Thoracic aorta (tissue), 2 donors: ENCODE measurements at places on chromosomes 12 and 14. TPM values are rescaled to one million over a fixed set of nuclear protein-coding genes. Genes with fewer than 3 reads are reported as not detected.

Gene SRRM4
- total RNA-seq = 0.21 TPM

DNA sequence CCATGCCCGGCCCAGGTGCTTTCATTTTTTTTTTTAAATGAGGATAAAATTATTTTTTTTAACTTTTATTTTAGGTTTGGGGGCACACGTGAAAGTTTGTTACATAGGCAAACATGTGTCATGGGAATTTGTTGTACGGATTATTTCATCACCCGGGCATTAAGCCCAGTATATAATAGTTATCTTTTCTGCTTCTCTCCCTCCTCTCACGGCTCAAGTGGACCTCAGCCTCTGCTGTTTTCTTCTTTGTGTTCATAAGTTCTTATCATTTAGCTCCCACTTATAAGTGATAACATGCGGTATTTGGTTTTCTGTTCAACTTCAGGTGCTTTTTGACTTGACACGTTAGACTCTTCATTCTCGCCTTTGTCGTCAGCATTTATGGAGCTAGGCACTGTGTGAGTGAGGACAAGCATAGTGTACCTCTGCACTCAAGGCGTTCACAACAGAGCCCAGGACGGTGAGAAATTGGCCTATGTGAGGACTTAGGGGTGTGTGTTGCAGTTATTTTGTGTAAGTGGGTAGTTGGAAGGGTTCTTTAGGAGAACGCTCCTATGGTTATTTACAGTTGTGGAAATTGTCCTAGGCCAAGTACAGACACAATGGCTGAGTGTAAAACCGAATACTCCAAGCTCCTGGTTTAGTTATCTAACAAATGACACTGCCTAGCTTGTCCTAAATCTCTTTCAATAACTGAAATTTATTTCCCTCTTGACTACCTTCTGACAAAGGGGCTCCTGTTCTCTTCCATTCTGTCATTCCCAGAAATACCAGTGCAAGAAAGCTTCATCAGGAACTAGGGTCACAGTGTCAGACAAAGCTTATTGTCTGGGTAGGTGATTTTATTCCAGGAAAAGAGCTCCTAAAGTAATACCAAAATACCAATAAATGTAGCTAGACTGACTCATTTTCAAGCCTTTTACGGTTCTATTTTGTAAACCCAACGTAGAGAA, 200.5 kb upstream of the PRICKLE1 start:
- no peak for DNase-seq

DNA sequence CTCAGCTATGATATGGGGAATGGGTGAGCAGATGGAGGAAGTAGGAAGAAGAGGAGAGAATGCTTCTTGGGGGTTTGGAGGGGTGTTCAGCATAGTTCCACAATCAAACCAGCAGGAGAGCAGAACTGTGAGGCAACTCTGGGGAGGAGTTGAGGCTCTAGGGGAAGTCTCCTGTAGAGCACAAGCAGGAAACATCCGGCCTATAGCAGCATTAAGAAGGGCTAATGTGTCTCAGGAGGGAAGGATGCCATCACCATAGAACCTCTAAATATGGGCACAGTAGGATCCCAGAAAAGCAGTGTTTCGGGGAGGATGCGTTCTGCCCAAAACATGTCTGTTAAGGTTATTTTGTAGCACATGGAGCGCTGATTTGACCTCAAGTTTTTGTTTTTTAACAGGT, 8.4 kb upstream of the SALL2 start:
- DNase-seq = no peak

DNA sequence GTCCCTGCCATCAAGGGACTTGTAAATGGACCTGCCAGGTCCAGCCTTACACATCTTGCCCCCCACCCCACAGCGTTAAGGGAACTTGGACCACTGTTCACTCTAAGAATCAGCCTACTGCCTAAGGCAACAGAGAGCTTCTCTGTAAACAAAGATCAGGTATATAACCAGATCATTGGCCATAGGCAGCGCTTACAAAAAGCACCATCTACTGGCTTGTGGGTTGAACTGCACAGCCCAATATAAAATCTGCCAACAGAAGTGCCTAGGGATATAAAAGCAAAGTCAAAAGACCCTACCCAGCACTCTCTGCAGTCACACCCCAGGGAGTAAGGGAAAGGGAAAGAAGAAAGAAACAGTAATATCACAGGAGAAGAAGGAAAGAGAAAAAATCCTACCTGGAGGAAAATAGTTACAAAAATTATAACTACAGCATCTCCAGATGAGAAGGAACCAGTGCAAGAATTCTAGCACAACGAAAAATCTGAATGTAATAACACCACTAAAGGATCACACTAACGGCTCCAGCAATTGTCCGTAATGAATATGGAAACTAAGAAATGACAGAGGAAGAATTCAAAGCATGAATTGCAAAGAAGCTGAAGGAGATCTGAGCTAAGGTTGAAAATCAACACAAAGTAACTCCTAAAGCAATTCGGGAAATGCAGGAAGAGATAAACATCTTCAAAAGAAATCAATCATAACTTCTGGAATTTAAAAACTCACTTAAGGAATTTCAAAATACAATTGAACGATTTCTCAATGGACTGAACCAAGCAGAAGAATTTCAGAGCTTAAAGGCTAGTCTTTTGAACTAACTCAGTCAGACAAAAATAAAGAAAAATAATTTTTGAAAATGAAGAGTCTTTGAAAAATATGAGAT, 95.2 kb upstream of the PCED1B start:
- DNase-seq = no peak

DNA sequence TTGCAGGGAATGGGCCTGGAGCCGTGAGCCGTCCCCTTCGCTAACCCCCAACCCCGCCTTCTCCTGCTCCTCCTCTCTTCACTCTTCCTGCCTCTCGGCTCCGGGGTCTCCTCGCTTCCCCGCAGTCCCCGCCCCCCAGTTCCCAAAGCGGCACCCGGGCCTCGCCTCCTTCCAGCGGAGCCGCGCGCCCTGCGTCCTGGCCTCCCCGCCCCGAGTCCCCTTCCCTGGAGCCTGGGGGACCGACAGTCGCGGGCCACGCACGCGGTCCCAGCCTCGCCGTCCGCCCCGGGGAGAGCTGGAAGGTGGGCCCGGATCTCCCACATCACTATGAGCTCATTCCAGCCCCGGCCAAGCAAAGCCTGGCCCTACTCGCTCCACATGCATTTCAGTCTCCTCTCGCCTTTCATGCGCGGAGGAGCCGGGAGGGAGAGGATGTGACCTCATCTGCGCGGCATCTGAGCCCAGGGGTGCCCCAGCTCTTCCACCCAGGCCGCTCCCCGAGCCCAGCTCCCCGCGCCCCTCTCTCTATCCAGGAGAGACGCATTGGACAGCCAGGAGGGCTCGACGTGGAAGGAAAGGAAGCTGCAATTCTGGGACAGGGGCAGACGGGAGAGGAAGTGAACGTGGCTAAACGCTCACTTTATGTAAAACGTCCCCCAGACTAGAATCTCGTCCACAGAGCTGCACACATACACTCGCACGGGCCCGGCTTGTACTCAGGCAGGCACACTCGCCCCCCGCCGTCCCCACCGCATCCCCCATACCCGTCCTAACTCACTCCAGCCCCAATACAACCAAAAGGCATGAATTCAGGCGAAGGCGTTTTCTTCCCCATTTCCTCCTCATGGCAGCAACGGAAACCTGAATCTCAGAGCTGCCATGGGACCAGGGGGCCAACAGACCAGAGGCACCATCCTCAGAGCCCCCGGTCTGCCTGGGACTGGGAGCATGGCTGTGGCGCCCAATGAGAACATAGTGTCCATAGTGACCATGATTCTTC, 108.7 kb upstream of the CCND2 start:
- no peak for DNase-seq
